ENCODE measurements at places on chromosomes 16 and 17.

GRCh38 chr16:3651461-3652372 is 2.8 kb upstream of the DNASE1 start:
- DNase-seq = no peak

DNA sequence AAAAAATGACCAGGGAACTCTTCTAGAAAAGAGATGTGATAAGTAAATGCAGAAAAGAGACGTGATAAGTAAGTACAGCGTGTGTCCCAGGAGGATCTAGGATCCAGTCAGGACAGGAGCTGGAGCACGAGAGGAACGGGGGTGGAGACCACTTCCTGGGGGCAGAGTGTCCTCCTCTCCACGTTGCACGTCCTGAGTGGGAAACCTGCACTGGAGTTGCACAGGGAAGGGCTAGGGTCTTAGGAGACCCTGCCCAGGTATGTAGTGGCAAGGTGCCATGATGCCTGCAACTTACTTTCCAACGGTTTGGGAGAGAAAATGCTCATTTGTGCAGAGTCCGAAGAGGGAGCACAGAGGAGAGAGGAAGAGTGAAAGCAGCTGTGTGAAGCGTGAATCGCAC is 55.8 kb downstream of the RNF213 start:
- DNase-seq = no peak

DNA sequence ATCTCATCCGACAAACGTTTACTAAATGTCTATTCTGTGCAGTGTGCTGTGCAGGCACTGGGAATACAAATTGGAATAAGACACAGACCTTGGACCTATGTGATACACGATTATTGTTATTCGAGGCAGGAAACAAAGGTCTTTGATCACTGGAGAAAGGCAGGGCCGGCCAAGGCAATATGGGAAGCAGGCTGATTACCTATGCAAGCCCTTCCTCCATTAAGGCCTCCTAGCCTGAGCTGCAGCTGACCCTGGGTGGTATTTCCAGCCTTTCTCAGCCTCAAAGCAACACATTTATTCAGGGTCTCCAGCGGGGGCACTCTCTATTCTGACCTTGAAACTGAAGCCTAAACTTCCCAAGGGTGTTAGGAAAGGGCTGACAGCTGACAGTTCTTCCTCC is 13.4 kb downstream of the ST6GALNAC1 start:
- DNase-seq = no peak

- no peak for DNase-seq
Observed at GRCh38 chr16:89050868-89051311, 42.8 kb upstream of the ACSF3 start.

GRCh38 chr16:11563493-11564040 is 23.2 kb downstream of the LITAF start:
- DNase-seq = no peak

DNA sequence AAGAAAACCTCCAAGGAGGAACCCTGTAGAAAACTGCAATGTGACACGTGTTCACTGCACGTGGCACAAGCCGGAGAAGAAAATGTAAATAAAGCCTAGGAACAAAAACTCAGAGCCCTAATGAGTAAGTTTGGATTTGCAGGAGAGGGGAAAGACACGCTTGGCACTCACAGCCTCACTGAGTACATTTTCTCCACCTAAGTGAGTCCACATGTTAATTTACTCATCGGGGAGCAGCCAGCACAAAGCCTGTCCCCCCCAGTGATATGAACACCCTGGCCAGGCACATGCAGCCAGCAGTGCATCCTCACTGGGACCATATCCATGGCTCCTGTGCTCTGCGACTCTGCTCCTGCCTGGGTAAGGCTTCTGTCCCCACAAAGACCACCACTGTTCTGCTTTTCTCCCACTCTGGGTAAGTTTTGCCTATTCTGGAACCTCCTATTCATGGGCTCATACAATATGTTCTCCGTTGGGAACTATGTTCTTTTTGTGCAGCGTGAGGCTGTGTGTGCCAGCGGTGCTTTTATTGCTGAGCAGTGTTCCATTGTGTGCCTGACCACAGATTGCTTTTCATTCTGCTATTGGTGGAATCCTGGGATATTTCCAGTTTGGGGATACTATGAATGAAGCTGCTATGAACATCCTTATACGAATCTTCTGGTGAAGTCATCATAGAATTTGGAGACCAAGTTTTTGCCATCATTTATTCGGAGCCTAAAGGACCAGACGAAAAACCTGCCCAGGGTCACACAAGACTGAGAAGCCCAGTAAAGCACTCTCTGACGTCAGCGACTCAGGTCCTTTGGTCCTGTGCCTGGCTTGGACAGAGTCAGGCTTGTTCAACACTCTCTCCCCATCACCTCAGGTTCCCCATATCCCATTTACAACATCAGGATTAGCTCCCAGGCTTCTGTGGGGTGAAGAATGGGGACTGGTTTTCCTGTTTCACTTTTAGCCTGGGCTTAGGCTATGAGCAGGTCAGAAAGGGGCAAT is 53.3 kb downstream of the RNF112 start:
- no peak for DNase-seq

GRCh38 chr16:73326221-73326620 is 278.3 kb upstream of the ZFHX3 start:
- DNase-seq = no peak
